ENCODE measurements at places on chromosomes 2 and 18. TPM values are rescaled to one million over a fixed set of nuclear protein-coding genes. Genes with fewer than 3 reads are reported as not detected.

The NLRC4 gene
- total RNA-seq = 0.44 TPM

The CYBRD1 gene
- total RNA-seq = 176 TPM

The STARD6 gene
- total RNA-seq = not detected

The RNF125 gene
- 10.7 TPM for total RNA-seq

The LRRTM1 gene
- total RNA-seq = not detected

The TUBB8B gene
- 0.40 TPM for total RNA-seq

The UGT1A3 gene
- 2.8 TPM for total RNA-seq

- no peak overlapping the region for H3K4me3 ChIP-seq
- H3K27me3 ChIP-seq = no peaks in the 10 kb centered on the region
- H3K36me3 ChIP-seq = no peaks in the 10 kb centered on the region
Observed at GRCh38 chr2:84302513-84303412, 156.3 kb downstream of the SUCLG1 start.

DNA sequence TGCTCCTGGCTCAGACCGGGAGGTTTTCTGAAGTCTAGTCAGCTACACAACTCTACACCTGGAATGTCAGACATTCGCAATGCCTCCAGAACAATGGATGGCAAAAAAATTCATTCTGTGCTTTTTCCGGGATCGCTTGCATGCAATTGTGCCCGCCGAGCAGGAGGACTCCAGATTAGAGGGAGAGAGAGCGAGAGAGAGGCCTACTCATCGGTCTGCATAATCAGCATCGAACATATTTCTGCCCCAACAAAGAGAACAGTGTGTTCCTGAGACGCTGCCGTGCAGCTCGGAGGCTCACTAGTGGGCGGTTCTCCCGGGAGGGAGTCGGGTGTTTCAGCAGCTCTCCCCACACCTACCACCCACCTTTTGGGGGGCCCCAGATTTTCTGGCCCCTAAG lies 117.1 kb downstream of the KLHL29 start:
- no peaks in the 10 kb centered on the region for H3K27me3 ChIP-seq
- H3K36me3 ChIP-seq = no peaks in the 10 kb centered on the region
- no peak overlapping the region for H3K4me3 ChIP-seq
- DNase-seq = no peak
- peak overlapping the region; percentile 29 for H3K27ac ChIP-seq

DNA sequence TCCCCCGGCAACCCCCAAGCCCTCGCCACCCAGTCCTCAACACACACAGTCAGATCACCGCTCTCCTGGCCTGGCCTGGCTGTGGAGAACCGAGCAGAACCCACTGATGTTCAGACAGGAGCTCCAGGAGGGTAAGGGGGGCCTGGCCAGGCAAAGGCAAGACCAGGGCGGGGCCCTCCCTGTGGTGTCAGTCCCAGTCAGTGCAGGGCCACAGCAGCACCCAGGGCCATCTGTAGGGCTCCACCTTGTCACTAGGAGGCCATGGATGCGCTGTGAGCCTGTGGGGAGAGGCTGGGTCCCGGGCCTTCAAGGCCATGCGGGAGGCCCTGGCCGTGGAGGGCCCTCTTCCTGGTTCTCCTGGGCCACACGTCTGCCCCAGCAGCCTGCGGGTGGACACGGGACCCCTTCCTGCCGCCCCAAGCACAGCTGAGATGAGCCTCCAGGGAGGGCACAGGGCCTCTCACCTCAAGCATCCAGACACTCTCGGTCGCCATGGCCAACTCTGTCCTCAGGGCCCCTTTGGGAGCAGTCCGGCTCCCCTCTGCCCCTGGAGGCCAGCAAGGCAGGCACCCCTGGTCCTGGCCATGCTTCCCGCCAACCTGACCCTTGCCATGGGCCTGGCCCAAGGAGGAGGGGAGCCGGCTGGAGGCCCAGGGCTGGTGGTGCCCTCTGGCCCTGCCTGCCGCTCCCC lies 2.0 kb downstream of the ANO7 start:
- no peaks in the 10 kb centered on the region for H3K27me3 ChIP-seq
- H3K36me3 ChIP-seq = no peaks in the 10 kb centered on the region
- H3K4me3 ChIP-seq = no peak overlapping the region
- H3K27ac ChIP-seq = no peak overlapping the region
- H3K4me1 ChIP-seq = peaks cover 9% of the 10 kb centered on the region

GRCh38 chr2:43230351-43230885 lies 4.0 kb upstream of the ZFP36L2 start:
- DNase-seq = no peak
- no peaks in the 10 kb centered on the region for H3K27me3 ChIP-seq
- H3K36me3 ChIP-seq = peaks cover 33% of the 10 kb centered on the region
- H3K4me3 ChIP-seq = no peak overlapping the region
- H3K4me1 ChIP-seq = peaks cover 19% of the 10 kb centered on the region
- no peak overlapping the region for H3K27ac ChIP-seq

- peaks cover 17% of the 10 kb centered on the region for H3K4me1 ChIP-seq
- no peak overlapping the region for H3K4me3 ChIP-seq
- no peaks in the 10 kb centered on the region for H3K36me3 ChIP-seq
- no peaks in the 10 kb centered on the region for H3K27me3 ChIP-seq
- H3K27ac ChIP-seq = no peak overlapping the region
Observed at GRCh38 chr2:233422050-233422639, 67.9 kb downstream of the DGKD start.

DNA sequence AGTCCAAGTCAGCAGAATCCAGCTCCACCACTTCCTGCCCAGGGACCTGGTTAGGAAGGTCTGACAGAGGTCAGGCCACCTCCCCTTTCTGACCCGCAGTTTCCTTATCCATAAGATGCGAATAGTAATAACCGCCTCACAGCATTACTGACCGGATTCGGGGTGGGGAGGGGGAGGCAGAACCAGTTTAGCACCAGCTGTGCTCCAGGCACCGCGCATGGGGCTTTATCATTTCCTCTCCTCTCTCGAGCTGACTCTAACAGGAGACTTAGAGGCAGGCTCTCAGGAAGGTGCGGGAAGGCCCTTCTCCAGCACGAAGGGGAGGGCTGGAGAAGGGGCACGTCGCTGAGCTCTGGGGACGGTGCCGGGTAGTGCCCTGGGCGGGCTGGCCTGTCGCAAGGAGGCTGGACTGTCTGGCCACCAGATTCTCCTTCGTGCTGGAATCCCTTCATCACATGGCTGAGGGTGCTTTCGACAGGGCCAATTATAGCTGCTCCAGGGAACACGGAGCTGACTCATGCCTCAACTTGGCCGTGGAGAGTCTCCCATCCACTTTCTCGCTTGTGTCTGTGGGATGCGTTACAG lies 5.7 kb downstream of the EHD3 start:
- no peaks in the 10 kb centered on the region for H3K27me3 ChIP-seq
- no peak for DNase-seq
- no peaks in the 10 kb centered on the region for H3K36me3 ChIP-seq
- H3K4me3 ChIP-seq = no peak overlapping the region

DNA sequence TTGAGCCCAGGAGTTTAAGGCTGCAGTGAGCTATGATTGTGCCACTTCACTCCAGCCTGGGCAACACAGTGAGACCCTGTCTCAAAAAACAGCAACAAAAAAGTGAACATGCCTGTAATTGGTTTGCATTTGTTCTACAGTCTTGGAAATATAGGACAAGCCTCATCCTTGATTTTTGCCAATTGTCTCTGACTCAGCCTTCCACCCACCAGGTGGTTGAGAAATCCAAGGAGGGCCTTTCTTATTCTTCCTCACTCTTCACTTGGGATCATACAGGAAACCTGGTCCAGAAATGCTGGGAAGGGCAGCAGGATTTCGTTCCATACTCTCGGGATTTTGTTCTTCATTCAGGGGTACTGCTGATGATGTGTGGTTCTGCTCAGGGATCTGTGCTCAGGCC lies 94.6 kb downstream of the CDC42EP3 start:
- H3K4me3 ChIP-seq = no peak overlapping the region
- no peaks in the 10 kb centered on the region for H3K4me1 ChIP-seq
- DNase-seq = no peak
- no peaks in the 10 kb centered on the region for H3K27me3 ChIP-seq

GRCh38 chr2:27730980-27731691 lies 40.4 kb upstream of the MRPL33 start:
- no peak overlapping the region for H3K4me3 ChIP-seq
- no peaks in the 10 kb centered on the region for H3K36me3 ChIP-seq
- no peak for DNase-seq
- H3K27me3 ChIP-seq = no peaks in the 10 kb centered on the region
- peaks cover 62% of the 10 kb centered on the region for H3K4me1 ChIP-seq

DNA sequence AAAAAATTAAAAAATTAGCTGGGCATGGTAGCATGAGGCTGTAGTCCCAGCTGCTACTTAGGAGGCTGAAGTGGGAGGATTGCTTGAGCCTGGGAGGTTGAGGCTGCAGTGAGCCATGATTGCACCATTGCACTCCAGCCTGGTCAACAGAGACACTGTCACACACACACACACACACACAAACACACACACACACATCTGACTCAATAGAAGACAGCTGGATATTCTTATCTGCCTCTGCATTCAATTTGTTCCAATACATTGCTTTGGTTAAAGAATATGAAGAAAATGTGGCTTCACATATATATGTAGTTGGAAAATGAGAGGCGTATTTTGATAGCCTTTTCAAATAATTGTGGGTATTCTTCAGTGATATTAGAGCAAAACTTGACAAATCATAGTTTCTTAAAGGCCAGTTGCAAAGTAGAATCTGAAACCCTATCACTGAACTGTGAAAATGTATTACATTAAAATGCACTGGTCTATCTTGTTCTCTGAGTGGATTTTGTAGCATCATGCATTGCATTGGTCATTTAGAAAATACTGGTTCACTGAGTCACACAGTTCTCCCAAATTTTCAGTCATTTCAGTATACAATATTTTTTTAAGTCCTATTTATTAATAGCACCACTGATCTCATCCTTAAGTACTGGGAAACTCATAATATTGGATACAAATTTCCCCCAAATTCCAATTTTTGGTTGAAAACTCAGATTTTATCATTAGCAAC lies 140.9 kb downstream of the MCFD2 start:
- no peaks in the 10 kb centered on the region for H3K27me3 ChIP-seq
- no peak for DNase-seq
- no peak overlapping the region for H3K27ac ChIP-seq
- no peak overlapping the region for H3K4me3 ChIP-seq

DNA sequence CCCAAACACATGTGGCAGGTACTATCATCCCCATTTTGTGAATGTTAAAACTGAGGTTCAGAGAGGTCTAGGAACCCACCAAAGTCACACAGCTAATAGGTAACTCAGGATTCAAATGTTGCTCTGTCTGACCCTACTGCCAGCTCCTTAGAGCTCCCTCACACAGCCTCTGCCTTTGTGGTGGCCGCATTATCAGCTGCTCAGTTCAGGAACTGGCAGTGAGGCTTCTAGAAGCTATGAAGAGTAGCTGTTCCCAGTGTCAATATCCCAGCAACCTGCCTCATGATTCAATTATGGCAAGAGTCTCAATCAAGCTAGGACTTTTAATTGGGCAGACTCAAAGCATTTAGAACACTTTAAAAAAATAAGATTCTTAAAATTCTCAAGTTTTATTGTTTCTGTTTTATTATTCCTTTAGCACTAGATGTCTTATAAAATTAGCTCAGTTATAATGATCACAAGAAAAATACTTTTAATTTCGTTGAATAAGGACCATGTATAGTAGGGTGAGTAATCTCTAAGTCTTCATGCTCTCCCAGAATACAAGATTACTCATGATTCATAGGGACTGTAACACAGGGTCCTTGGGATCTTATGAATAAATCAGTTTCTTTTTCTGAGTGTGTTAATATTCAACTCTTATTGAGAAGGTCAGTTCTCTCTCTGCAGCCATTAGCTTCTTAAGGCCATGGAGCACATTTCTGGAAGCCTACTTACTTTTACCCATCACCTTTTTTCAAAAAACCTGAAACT lies 342.7 kb downstream of the RND3 start:
- H3K4me1 ChIP-seq = peaks cover 8% of the 10 kb centered on the region
- DNase-seq = no peak
- no peaks in the 10 kb centered on the region for H3K27me3 ChIP-seq
- H3K27ac ChIP-seq = no peak overlapping the region
